ENCODE measurements at places on chromosomes 7 and 10. TPM values are rescaled to one million over a fixed set of nuclear protein-coding genes. Genes with fewer than 3 reads are reported as not detected.
A peak's percentile ranks its signal among the peaks of the same experiment; 100 is the strongest.

- DNase-seq = no peak
These were observed 63.7 kb upstream of the APBB1IP start for GRCh38 chr10:26374426-26374825.

DNA sequence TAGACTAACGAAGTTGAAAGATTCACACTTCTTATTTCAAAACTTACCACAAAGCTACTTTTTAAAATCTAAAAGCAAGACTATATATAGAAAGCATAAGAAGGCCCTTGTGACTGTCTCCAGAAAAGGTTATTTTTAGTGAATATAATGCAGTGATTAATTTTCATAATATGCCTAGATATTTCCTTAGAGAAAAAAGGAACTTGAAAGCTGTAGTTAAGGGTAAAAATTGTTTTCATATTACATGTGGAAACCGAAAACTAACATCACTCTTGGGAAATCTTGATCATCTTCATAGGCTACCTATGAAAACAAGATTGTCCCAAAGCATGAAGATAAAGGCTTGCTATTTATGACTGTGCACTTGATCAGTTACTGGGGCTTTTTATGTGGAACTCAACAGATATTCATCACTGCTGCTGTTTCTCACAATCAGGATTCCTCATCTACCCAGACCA is 223.2 kb downstream of the SH2D4B start:
- no peak for DNase-seq

DNA sequence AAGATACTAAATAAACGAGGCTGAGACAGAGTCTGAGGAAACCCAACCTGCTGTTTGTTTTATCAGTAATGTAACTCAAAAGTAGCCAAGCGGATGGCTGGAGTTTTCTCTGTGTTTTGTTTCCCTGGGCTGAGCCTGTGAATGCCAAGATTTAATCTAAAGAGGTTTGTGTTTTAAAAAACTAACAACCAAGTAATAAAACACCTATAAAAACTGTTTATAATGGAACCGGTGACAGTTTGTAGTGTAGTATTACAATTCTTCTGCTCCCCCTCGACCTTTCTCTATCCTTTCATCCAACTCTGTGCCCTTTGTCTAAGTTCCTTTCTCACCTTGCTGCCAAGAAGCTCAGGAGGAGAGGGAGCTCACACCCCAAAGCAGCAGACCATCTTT is 2.6 kb upstream of the KAT6B start:
- DNase-seq = no peak

DNA sequence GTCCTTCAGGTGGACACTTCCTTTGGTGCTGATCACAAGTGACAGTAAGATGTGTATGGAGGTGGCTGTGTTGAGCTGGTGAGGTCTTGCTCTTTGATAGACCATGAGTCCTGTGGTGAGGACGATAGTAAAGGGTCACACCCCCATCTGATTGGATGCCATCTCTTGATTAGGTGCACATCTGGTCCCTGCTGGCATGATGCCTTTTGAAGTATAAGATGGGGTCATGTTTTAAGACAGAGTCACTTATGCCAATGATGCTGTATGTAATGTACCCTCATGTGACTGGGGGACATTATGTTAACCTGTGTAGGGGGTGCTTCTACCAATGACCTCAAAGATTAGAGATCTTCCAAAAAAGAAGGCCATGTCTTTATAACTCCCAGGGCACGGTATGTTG is 644.6 kb downstream of the ACTR3B start:
- DNase-seq = no peak

The CRYGN gene
- total RNA-seq = not detected

DNA sequence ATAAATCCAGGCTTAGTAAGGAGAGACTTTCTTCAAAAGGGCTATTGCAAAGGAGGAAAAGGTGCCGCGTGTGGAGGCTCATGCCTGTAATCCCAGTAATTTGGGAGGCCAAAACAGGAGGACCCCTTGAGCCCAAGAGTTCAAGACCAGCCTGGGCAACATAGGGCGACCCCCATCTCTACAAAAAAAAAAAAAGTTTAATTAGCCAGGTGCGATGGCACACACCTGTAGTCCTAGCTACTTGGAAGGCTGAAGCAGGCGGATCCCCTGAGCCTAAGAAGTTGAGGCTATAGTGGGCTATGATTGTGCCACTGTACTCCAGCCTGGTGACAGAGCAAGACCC is 32.2 kb downstream of the TMEM130 start:
- DNase-seq = no peak

DNA sequence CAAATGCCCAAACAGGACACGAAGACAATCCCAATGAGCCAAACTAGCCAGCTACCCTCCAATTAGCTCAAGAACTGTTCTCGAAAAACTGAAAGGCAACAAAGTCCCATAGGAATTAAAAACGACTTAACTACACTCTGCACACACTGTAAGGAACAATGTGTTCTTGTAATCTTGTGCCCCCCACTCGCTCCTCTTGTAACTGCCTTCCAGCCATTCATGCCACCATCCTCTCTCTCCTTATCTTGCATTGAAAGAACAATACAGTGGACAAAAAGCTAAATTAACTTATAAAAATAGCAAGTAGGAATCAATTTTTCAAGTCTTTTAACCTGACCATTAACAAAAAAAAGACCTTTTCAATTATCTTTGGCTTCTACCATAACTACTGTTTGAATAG is 2.9 kb downstream of the CYTH3 start:
- DNase-seq = no peak

The FOXP2 gene
- total RNA-seq = 25.8 TPM

- no peak for DNase-seq
These were observed 36.1 kb downstream of the AGK start for GRCh38 chr7:141587304-141587703.

- peak; percentile 44 for DNase-seq
These were observed 6.6 kb downstream of the NPC1L1 start for GRCh38 chr7:44534501-44534900.

DNA sequence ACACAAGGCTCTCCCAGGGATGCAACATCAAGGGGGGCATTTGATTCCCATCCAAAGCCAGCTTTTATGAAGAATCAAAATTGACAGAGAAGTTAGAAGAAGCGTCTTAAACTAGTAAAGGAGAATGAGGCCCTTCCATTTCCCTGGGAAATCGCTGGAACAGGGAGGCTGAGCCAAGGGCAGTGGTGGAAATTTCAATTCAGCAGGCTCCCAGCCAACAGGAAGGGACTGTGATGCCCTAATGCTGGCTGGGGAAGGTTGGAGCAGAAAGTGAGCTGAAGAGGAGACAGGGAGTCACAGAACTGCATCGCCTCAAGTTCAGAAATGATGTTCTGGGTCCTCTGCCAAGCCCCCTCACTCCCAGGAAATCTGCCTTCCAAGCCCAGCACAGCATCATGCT is 517.3 kb downstream of the GRID1 start:
- DNase-seq = peak; percentile 21

GRCh38 chr7:5406957-5407945 is 16.4 kb downstream of the TNRC18 start:
- peak; percentile 37 for DNase-seq

- DNase-seq = no peak
These were observed 273.9 kb upstream of the MGMT start for GRCh38 chr10:129193148-129193547.

DNA sequence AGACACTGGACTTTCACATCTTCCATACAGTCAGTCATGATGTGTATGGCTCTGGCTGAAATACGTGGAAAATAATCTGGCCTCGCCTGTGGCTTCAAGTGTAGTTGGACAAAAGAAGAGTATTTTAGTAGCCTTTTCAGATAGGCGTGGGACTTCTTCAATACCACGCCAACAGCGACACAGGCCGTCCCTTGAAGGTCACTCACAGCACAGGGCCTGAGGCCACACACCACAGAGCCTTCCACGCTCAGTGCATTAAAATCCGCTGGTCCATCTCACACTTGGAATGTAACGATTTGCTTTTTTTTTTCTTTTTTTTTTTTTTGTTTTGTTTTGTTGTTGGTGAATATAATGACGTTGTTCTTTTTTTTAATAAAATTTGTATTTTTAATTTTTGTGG is 51.8 kb upstream of the SUN1 start:
- no peak for DNase-seq

- DNase-seq = no peak
These were observed 85.5 kb downstream of the CUX1 start for GRCh38 chr7:101902680-101903514.

- DNase-seq = no peak
These were observed 35.0 kb upstream of the DGKB start for GRCh38 chr7:14937581-14937980.

GRCh38 chr10:32943854-32944661 is 14.0 kb downstream of the ITGB1 start:
- no peak for DNase-seq

The UCN3 gene
- not detected for total RNA-seq

The MCM10 gene
- 4.2 TPM for total RNA-seq

DNA sequence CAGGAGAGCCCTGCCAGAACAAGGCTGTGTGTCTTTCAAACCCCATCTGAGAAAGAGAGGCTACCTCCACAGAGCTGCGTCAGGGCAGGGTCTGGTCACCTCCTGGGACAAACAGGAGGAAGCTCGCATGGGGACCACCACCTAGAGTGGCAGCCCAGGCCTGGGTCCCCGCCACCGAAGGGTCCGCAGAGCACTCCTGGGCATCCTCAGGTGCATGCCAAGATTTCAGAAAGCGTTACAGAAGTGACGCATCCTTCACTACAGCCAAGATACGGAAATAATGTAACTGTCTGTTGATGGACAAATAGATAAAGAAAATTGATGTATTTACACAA is 42.6 kb downstream of the GSDME start:
- DNase-seq = no peak

DNA sequence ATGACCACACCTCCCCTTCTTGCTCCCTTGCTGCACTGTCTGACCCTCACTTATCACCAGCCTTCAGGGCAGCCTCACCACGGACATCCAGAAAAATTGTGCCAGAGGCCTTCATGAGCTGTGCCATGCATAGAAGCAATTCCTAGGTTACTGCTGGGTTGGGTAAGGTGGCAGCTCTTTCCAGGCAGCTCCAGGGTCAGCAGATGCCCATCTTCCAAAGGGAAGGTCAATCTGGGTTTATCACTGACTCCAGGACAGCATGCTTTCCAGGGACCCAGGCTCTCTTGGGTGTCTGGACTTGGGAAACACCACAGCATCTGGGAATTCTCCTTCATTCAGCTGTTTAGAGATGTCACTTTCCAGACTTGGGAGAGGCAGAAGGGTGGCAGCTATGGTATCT is 188.9 kb upstream of the CXCL12 start:
- DNase-seq = no peak

DNA sequence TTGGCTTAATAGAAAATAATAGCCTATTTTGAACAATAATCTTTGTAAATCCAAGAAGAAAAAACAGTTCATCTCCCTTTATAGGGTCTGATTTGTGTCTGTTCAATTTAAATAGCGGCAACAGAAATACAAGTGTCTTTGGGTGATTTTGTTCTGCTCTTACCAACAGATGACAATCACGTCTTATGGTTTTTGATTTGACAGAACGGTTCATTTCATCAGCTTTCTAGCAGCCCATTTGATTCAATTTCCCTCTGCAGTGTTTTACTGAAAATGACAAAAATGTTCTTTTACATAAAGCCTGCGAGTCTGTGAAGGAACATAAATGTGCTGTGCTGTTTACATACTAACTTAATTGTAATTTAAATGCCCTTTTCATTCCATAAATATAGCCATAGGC is 180.5 kb downstream of the MGMT start:
- no peak for DNase-seq

The PDE1C gene
- 9.9 TPM for total RNA-seq

GRCh38 chr10:30639946-30640786 is 10.6 kb upstream of the LYZL2 start:
- DNase-seq = peak; percentile 87

DNA sequence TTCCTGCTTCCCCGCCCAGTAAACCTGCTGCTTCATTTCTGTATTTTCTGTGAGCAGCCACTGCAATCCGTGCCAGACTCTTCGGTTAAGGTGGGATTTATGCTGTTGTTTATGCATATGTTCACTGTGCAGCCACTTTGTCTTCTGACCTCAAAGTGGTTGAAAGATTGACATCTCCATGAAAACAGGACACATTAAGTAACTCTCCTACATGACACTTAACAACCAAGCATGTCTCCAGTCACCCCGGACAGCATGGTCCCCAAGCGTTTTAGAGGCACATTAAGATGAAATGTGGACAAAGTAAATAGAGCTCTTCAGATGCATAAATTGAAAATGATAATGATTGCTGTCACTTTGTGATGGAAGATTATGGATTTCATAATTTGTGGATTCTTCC is 421.3 kb downstream of the GFRA1 start:
- DNase-seq = no peak

The SYNPO2L gene
- 28.0 TPM for total RNA-seq

- DNase-seq = no peak
These were observed 293.4 kb upstream of the C7orf33 start for GRCh38 chr7:148296994-148297644.

The TFR2 gene
- total RNA-seq = 1.3 TPM

DNA sequence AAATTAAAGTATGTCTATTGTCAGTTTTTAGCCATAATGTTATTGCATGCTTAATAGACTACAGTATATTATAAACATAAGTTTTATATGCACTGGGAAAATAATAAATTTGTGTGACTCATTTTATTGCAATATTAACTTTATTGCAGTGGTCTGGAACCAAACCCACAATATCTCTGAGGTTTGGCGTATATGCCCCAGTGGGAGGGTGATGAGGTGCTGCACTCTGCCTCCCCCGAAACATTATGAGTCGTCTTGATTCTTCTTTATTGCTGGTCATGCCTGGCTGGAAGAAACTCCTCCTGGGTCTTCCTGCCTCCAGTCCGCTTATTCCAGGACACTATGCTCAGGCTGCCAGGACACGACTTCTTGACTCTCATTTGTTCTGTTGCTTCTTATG is 88.4 kb downstream of the MTPN start:
- DNase-seq = no peak

The ELAPOR2 gene
- 13.8 TPM for total RNA-seq

DNA sequence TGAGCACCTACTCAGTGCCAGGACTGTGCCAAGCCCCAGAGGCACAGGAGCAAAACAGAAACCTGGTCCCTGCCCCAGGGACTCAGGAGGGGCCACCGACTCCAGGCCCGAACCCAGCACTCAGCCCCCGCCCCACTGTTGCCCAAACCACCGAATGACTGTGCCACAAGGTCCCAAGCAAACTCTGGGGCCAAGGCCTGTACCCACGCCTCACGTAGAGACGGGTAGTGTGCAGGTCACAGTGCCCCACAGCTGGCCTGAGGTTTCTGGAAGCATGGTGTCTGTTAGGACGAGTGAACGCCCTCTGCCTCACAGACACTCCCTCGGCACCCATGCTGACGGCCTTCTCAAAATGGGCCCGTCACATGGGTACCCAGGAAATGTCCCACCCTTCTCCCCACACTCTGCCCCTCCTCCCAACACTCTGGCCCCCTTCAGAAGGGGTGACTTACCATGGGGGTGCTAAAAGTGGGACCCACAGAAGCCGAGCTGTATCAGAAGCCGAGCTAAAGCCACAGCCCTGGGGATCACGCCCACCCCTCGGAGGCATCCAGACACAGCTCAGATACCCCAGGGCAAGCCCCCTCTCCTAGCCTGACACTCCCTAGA is 44.2 kb downstream of the CTBP2 start:
- no peak for DNase-seq

The FAM221A gene
- total RNA-seq = 2.7 TPM

- no peak for DNase-seq
These were observed 7.7 kb downstream of the BBS9 start for GRCh38 chr7:33137103-33137502.

Data from tongue (tissue), 3 donors.